ENCODE measurements at places on chromosomes 16 and 17. TPM values are rescaled to one million over a fixed set of nuclear protein-coding genes. Genes with fewer than 3 reads are reported as not detected.
A peak's percentile ranks its signal among the peaks of the same experiment; 100 is the strongest.

Gene MFSD6L
- 0.40 TPM for total RNA-seq

Gene SCN4A
- not detected for total RNA-seq

Gene KCTD19
- total RNA-seq, result not detected

Gene KRT33B
- not detected for total RNA-seq

Gene SLC6A2
- total RNA-seq, result 0.32 TPM

Gene DHRS7C
- not detected for total RNA-seq

DNA sequence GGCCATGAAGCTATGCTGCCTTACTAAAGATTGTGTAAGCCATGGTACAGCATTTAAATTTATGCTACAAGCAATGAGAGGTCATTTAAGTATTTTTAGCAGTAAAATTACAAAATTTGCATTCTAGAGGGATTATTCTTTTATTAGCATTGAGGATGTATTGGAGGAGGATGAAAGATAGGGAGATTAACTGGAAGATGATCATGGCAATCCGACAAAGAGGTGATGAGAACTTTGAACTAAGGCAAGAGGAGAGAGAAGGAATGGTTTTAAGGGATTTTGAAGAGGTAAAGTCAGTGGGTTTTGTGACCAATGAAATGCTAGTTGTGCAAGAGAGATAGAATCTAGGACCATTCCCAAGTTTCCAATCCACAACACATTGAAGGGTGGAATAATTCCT lies 129.9 kb downstream of the SNX11 start:
- no peaks in the 10 kb centered on the region for H3K36me3 ChIP-seq
- H3K4me1 ChIP-seq, result peaks cover 21% of the 10 kb centered on the region
- peaks cover 5% of the 10 kb centered on the region for H3K27me3 ChIP-seq
- DNase-seq, result no peak

DNA sequence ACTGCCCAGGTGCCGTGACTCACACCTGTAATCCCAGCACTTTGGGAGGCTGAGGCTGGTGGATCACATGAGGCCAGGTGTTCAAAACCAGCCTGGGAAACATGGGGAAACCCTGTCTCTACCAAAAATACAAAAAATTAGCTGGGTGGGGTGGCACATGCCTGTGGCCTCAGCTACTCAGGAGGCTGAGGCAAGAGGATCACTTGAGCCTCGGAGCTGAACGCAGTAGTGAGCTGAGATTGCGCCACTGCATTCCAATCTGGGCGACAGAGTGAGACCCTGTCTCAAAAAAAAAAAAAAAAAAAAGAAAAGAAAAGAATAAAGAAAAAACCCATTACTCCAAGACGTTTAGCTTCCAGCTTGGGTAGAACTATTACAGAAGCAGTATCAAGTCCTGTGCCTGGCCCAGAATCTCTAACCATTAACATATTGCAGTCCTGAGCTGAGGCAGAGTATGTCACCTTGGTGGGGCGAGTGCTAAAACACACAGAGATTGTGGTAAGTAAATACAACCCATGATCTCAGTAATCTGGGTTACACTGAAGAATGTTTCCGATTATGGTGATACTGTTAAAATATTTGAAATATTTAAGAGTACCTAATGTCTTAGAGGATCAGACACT lies 23.2 kb upstream of the CFAP20 start:
- no peaks in the 10 kb centered on the region for H3K4me1 ChIP-seq
- no peak for DNase-seq
- H3K27ac ChIP-seq, result no peak overlapping the region
- H3K36me3 ChIP-seq, result no peaks in the 10 kb centered on the region

DNA sequence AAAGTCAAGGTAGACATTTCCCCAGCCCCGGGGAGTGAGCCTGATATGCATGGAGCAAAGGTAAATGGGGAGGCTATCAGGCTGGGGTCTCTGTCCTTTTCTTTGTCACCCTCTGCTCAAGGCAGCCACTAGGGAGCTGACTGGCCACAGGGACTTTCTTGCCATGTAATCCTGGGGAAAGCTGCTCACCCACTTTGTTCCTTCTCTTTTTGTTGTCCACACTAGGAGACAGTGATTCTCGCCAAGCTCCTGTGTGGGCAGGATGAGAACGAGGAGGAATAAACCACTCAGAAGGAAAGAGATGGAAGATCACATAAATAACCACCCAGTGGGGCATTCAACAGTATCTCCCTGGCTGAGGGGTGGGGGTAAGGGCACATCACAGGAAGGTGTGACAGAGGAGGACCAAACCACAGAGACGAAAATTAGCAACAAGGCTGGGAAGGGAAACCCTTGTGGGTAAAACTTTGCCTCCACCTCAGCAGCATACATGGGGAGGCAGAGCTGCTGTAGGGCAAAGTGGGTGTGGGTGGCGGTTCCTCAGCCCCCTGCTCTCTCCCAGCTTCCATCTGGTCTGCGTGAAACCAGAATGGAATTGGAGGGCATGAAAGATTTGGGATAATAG lies 26.2 kb upstream of the CCL1 start:
- H3K4me3 ChIP-seq, result no peak overlapping the region
- H3K36me3 ChIP-seq, result no peaks in the 10 kb centered on the region
- no peaks in the 10 kb centered on the region for H3K27me3 ChIP-seq
- no peak overlapping the region for H3K27ac ChIP-seq
- DNase-seq, result peak; percentile 19

- no peaks in the 10 kb centered on the region for H3K36me3 ChIP-seq
- no peaks in the 10 kb centered on the region for H3K27me3 ChIP-seq
- H3K27ac ChIP-seq, result no peak overlapping the region
- no peaks in the 10 kb centered on the region for H3K4me1 ChIP-seq
- DNase-seq, result no peak
Observed at GRCh38 chr16:79728923-79729240, 128.3 kb upstream of the MAF start.

DNA sequence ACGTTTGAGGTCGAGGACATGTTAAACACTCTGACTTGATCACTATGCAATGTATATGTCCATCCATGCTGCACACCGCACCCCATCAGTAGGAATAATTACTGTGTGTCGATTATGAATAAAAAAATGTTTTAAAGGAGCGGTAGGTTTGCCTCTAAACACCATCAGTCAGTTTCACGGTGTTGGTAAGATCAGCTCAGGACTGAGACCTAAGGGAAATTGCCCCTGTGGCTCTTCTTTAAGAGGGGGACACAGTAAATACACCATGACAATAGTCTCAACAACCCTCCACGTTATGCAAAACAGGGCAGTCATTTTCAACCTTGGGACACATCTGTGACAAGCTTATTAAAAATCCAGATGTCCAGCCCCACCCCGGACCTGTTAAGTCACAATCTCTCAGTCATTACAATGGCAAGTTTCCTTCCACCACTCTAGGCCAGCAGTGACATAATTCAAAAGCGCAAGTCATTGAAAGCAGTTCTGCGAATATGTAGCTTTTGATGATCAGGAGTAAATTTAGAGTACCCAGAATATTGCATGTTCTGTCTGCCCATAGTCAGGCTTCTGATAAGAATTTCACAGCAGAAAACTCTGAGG lies 1.2 kb downstream of the ATMIN start:
- H3K36me3 ChIP-seq, result peaks cover 7% of the 10 kb centered on the region
- peak overlapping the region; percentile 89 for H3K4me3 ChIP-seq
- H3K27ac ChIP-seq, result peak overlapping the region; percentile 85
- H3K27me3 ChIP-seq, result no peaks in the 10 kb centered on the region
- peaks cover 32% of the 10 kb centered on the region for H3K4me1 ChIP-seq

- H3K4me3 ChIP-seq, result no peak overlapping the region
- H3K27ac ChIP-seq, result no peak overlapping the region
- H3K4me1 ChIP-seq, result no peaks in the 10 kb centered on the region
- no peaks in the 10 kb centered on the region for H3K36me3 ChIP-seq
Observed at GRCh38 chr16:7921345-7921744, 588.7 kb downstream of the RBFOX1 start.

- no peak overlapping the region for H3K27ac ChIP-seq
- DNase-seq, result no peak
Observed at GRCh38 chr16:50464325-50465290, 83.6 kb upstream of the NKD1 start.

DNA sequence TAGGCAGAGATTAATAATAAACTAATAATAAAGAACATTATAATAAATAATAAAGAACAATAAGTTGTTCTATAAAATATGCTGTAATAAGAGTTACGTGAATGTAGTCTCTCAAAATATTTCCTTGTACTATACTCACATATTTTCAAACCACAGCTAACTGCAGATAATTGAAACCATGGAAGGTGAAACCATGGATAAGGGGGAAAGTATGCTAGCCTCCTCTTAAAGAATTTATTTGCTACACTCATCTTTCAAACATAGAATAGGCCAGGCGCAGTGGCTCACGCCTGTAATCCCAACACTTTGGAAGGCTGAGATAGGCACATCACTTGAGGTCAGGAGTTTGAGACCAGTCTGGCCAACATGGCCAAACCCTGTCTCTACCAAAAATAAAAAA lies 18.5 kb downstream of the CYTH1 start:
- no peaks in the 10 kb centered on the region for H3K27me3 ChIP-seq
- H3K4me3 ChIP-seq, result no peak overlapping the region
- no peak overlapping the region for H3K27ac ChIP-seq
- no peaks in the 10 kb centered on the region for H3K4me1 ChIP-seq
- H3K36me3 ChIP-seq, result no peaks in the 10 kb centered on the region

DNA sequence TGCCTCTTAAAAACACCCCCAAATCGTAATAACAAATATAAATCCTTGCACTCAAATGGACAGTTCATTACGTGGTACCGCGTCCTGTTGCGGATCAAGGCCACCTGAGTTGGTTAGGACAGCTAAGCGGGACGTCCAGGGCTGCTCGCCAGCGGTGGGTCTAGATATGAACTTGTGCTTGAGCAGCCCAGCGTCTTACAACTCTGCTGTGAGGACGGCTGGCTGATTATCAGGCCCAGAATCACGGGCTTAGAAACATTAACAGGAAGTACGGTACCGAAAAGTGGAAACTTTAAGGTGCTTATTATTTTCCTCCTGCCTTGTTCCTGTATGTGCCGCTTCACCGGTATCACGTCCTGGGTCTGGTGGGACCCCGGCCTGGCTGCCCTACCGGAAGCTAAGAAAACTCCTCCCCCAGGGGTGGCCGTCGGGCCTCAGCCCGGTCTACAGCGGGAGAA lies 832 bp upstream of the SRRM2 start:
- peak overlapping the region; percentile 100 for H3K27ac ChIP-seq
- peak overlapping the region; percentile 2 for H3K4me3 ChIP-seq
- peaks cover 34% of the 10 kb centered on the region for H3K4me1 ChIP-seq
- no peaks in the 10 kb centered on the region for H3K27me3 ChIP-seq
- H3K36me3 ChIP-seq, result no peaks in the 10 kb centered on the region

GRCh38 chr16:4376126-4376892 lies 4.7 kb downstream of the VASN start:
- H3K4me1 ChIP-seq, result peaks cover 59% of the 10 kb centered on the region
- no peaks in the 10 kb centered on the region for H3K36me3 ChIP-seq
- peak; percentile 76 for DNase-seq
- H3K27me3 ChIP-seq, result no peaks in the 10 kb centered on the region

DNA sequence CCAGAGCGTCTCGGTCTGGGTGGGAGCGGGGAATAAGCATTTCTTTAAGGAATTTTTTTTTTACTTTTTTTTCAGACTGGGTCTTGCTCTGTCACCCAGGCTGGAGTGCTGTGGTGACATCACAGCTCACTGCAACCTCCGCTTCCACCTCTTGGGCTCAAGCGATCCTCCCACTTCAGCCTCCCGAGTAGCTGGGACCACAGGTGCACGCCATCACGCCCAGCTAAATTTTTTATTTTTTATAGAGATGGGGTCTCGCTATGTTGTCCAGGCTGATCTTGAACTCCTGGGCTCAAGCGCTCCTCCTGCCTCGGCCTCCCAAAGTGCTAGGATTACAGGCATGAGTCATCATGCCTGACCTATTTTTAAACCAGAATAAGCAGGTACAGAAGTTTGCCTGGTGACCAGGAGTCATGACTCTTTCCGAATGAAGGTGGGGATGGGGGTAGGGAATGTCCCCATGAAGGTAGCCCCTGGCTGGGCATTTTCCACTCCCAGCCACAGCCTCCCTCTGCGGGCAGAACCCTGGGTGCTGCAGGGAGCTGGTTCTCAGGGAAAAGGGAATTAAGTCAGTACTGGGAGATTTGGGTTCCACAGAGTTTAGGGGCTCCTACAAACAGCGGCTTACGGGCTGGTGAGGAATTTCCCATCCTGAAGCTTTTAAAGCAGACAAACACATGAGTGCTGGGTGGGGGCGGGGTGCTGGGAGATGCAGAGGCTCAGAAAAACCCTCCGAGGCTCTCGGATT lies 48.3 kb downstream of the TBC1D16 start:
- no peaks in the 10 kb centered on the region for H3K36me3 ChIP-seq
- peak overlapping the region; percentile 72 for H3K27ac ChIP-seq
- peaks cover 56% of the 10 kb centered on the region for H3K4me1 ChIP-seq
- no peak overlapping the region for H3K4me3 ChIP-seq
- H3K27me3 ChIP-seq, result no peaks in the 10 kb centered on the region

DNA sequence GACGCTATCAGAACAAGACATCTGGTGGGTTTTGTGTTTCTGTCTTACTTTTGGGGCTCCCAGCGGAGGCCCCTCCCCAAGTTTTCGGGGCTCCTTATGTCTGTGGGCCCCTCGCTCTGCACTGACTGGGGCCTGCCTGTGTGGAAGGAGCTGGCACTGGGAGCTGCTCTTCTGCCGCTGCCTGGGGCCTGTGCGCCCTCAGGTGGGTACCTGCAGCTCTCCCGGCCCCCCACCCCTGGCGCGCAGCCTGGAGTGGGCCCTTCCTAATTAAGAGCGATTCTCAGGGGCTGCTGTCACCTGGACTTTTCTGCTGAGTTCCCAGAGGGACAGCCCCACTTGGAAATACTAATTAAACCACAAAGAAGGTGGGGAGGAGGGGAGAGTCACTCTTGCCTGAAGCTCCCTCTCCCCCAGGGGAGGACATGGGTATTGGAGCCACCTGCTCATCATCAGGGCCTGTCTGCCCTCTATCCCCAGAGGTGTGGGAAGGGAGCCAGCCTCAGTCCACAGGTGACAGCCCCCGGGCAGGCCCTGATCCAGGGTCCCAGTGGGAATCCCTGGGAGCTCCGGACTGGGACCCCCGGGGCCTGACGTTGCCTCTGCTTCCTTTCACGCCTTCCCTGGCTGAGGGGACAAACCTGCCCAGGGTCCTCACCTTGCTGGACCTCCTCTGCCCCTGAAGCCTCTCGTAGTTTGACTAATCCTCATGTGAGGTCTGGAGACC lies 36.5 kb downstream of the GSE1 start:
- no peak overlapping the region for H3K27ac ChIP-seq
- peaks cover 21% of the 10 kb centered on the region for H3K4me1 ChIP-seq
- H3K4me3 ChIP-seq, result no peak overlapping the region
- no peak for DNase-seq
- H3K27me3 ChIP-seq, result no peaks in the 10 kb centered on the region
- peaks cover 6% of the 10 kb centered on the region for H3K36me3 ChIP-seq

DNA sequence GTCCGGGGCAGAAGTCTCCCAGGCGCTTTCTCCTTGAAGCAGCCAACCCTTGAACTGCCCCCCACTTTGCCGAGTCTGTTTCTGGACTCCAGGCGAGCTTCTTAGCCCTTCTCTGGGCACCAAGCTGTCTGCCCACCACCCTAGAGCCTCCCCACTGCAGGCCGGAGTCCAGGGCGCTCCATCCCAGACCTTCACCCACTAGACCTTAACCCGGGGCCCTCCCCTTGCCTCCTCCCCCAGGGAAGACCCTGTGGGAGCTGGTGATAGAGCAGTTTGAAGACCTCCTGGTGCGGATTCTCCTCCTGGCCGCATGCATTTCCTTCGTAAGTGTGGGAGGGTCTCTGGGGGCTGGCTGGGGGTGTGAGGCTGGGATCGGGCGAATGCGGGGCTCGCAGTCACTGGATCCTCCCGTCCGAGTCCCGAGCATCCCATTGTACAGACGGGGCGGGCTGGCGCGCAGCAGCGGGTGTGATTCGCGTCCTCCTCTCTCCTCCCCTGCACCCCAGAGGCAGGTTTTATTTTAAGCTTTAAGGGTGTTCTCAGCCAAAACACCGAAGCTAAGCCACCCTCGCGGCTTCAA lies 1.1 kb downstream of the ATP2A1 start:
- H3K36me3 ChIP-seq, result no peaks in the 10 kb centered on the region
- DNase-seq, result peak; percentile 22
- H3K4me1 ChIP-seq, result peaks cover 11% of the 10 kb centered on the region

- no peak for DNase-seq
- H3K36me3 ChIP-seq, result no peaks in the 10 kb centered on the region
- no peaks in the 10 kb centered on the region for H3K27me3 ChIP-seq
- H3K27ac ChIP-seq, result no peak overlapping the region
Observed at GRCh38 chr17:19274893-19275292, 37.7 kb downstream of the EPN2 start.
